RPMI7951 (cell line): ENCODE measurements at places on chromosomes 5 and 9. TPM values are rescaled to one million over a fixed set of nuclear protein-coding genes. Genes with fewer than 3 reads are reported as not detected.

ANKRD31 gene
- under 0.01 TPM in 1 of 2 replicates, not detected in the other for total RNA-seq

DNA sequence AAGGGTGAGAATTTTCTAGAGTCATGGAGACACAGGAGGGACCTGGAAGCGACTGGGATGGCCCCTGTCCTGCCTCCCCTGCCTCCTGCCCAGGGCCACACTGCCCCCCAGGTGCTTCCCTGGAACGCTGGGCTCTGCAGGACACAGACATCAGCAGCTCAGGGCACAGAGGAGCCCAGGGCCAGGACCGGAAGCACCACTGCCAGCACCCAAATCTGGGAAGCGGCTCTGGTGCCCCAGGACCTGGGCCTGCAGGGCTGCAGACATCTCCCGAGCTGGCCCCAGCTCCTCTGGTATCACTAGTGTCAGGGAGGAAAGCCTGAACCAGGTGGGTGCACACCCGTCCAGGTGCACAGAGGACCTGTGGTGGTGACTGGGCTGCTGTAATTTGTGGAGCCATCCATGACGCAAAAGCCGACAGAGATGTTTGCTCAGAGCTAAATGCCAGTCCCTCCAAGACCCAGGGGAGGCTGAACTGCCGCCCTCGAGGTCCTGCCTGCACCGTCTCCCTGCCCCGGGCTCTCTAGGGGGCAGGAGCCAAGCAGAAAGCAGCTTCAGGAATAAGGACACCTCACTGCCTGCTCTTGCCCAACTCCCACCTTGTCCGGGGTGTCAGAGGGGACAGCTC lies 46.0 kb upstream of the SIMC1 start:
- no peak for DNase-seq

DNA sequence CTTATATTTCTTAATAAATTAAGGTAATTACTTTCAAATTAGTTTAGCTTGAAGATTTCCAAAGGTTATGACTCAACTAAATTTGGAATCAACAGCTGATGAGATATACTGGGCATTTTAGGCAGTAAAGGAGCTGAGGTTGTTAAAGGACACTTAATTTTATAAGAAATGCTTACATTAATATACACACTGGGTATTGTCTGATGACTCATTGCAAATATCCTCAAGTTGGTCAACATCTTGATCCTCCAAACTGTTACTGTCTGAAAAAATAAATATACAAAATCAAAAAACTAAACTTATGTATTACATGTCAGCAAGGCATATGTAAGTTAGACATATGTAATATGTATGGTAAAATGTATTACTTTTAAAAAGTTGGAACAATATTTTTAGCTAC lies 3.4 kb downstream of the GFM2 start:
- no peak for DNase-seq

UBAC1 gene
- 24.4 and 27.6 TPM in 2 replicates for total RNA-seq

STPG3 gene
- total RNA-seq = not detected in 2 replicates

- peak; percentile 4 for DNase-seq
Measured at GRCh38 chr5:77177576-77177975, 32.9 kb upstream of the PDE8B start.

DNA sequence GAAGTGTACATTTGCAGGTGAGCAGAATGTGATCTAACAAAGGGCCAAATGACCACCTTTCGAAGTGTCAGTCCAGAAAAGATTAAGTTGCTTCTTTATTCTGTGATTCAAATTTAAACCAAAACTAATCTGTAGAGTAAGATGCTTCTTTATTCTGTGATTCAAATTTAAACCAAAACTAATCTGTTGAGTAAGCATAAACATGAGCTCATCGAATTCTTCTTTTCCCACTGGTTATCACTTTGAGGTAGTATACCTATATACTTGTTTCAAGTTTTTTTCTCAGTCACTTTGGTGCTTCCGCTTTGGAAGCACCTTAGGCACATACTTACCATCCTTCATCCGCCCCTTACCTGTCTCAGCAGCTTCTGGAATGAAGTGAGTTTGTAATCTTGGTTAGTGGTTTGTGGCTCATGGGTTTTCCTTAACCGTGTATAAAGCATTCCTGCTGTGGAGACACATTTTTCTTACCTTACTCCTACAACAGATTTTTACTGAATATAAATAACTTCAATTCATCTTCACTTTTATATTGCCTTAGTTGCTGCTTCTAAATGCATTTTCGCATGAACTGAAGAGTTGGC lies 40.7 kb upstream of the CTXN3 start:
- no peak for DNase-seq

- peak; percentile 50 for DNase-seq
Measured at GRCh38 chr9:4086119-4087090, 213.5 kb downstream of the GLIS3 start.

IZUMO3 gene
- total RNA-seq = not detected in 2 replicates

GRCh38 chr5:2143646-2144353 lies 261.1 kb upstream of the IRX4 start:
- no peak for DNase-seq

- DNase-seq = peak; percentile 81
Measured at GRCh38 chr9:22044583-22044982, 35.5 kb upstream of the CDKN2B start.

JAK2 gene
- 4.8 and 5.8 TPM in 2 replicates for total RNA-seq

KCNV2 gene
- not detected in 2 replicates for total RNA-seq

DNA sequence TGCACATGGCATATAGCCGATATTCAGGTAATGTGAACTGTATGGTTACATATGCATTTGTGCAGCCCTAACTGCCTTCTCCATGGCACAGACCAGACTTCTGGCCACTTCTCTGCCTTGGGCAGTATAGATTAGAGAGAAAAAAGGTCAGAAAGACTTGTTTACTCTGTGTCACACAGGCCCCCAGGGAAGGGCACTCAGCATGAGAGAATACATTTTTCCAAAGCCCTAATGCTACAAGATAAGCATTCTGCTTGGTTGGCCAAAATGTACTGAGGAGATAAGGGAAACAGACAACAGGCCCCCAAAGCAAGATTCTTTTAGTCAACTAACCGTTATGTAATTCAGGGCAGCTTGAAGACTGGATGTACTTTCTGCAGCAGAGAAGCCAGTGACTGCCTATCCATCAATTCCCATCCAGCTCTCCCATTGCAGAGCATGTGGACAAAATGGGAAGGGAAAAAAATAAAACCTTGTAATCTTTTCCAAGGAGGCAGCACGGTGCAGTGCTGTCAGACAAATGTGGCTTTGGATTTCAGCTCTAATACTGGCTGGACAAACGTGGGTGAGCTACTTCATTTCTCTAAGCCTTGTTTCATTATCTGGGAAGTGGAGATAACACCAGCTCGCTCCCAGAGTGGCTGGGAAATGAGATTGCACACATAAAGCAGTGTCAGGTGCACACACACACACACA lies 205.9 kb downstream of the NSG2 start:
- DNase-seq = no peak

IL7R gene
- total RNA-seq = 1.6 and 2.0 TPM in 2 replicates
